Activated CD4-positive, alpha-beta memory T cell treated with anti-CD3 and anti-CD28 coated beads, Interleukin-2, amount 10 ng/mL, durations not matched to agents 7 days and 5 days (primary cell): ENCODE measurements at places on chromosomes 1 and 21. TPM values are rescaled to one million over a fixed set of nuclear protein-coding genes. Genes with fewer than 3 reads are reported as not detected.
A peak's percentile ranks its signal among the peaks of the same experiment; 100 is the strongest.

GRCh38 chr1:156439036-156439776, 61.4 kb downstream of the MEF2D start:
- H3K27me3 ChIP-seq = peaks cover 84% of the 10 kb centered on the region
- peaks cover 24% of the 10 kb centered on the region for H3K4me1 ChIP-seq
- H3K27ac ChIP-seq = no peak overlapping the region

- peaks cover 42% of the 10 kb centered on the region for H3K27me3 ChIP-seq
- H3K27ac ChIP-seq = no peak overlapping the region
- no peaks in the 10 kb centered on the region for H3K36me3 ChIP-seq
- H3K4me3 ChIP-seq = peak overlapping the region; percentile 74
- peaks cover 37% of the 10 kb centered on the region for H3K4me1 ChIP-seq
Observed at GRCh38 chr1:109112056-109112651, 1.8 kb upstream of the ELAPOR1 start.

DNA sequence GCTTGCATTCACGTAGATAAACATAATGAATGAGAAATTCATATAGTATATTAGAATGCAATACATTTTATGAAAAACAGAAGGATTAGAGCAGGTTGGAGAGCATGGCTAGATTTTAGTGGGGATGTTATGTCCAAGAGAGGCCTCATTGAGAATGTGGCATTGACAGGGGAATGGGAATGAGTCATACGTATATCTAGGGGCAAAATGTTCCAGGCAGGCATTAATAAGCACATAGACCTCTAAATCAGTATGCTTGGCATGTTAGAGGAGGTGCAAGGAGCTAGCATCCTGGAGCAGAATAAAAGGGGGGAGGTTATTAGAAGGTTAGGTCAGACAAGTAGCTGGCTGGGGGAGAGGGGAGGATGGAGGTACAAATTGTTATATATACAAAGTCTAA, 93.0 kb downstream of the USH2A start:
- no peak overlapping the region for H3K27ac ChIP-seq
- H3K4me1 ChIP-seq = no peaks in the 10 kb centered on the region
- no peak for DNase-seq

The ERI3 gene
- 21.4 TPM for total RNA-seq

The ANGEL2 gene
- total RNA-seq = 46.2 TPM

The LCE1C gene
- total RNA-seq = not detected

The C1orf141 gene
- total RNA-seq = not detected

The NES gene
- total RNA-seq = not detected
